ENCODE measurements at places on chromosomes 16 and 17. TPM values are rescaled to one million over a fixed set of nuclear protein-coding genes. Genes with fewer than 3 reads are reported as not detected.

CRYBA1 gene
- total RNA-seq: not detected

CD300E gene
- total RNA-seq: not detected

GPRC5B gene
- 1.6 TPM for total RNA-seq

CRYM gene
- 0.10 TPM for total RNA-seq

C1QTNF1 gene
- total RNA-seq: 31.8 TPM

CCL8 gene
- total RNA-seq: not detected

SAMD14 gene
- 0.24 TPM for total RNA-seq

PPM1E gene
- total RNA-seq: 0.24 TPM

SOST gene
- total RNA-seq: not detected

DOC2B gene
- total RNA-seq: not detected

ESRP2 gene
- total RNA-seq: 0.24 TPM

KRTAP4-6 gene
- total RNA-seq: not detected
